ENCODE measurements at places on chromosomes 13 and 19.

GRCh38 chr13:27415116-27415515, 9.3 kb upstream of the GTF3A start:
- DNase-seq: no peak

DNA sequence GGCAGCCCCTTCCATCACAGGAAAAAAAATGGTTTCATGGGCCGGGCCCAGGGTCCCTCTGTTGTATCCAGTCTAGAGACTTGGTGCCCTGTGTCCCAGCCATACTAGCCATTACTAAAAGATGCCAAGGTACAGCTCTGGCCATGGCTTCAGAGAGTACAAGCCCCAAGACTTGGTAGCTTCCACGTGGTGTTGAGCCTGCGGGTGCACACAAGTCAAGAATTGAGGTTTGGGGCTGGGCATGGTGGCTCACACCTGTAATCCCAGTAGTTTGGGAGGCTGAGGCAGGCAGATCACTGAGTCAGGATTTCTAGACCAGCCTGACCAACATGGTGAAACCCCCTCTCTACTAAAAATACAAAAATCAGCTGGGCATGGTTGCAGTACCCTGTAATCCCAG, 214.3 kb downstream of the LIG4 start:
- DNase-seq: no peak

GRCh38 chr19:13244920-13245319, 94.7 kb downstream of the IER2 start:
- DNase-seq: no peak

DNA sequence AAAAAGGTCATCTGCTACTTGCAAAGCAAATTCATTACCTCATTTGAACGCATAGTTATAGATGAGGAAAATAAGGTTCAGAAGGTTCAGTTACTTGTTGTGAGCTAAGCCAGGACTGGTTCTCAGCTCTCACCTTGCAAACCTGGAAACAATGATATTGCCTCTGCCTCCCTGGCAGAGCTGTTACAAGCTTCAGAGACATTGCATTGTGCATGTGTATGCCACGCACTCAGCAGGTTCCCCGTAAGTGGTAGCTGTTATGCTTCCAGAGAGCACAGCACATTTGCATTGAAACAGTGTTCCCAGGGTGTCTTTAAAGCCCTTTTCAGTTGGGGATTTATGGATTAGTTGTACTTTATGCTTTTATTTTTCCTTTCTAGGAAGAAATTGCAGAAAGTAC, 80.6 kb downstream of the DGKH start:
- no peak for DNase-seq

DNA sequence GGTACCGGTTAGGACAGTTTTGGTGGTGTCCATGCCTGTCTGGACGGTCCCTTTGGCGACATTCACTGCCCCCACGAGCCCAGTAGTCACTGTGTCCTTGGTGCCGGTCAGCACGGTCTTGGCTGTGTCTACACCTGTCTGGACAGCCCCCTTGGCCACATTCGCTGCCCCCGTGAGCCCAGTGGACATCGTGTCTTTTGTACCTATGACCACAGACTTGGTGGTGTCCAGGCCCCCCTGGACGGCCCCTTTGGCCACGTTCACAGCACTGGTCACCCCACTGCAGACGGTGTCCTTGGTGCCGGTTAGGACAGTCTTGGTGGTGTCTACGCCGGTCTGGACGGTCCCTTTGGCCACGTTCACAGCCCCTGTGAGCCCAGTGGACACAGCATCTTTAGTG, 6.2 kb downstream of the PLIN4 start:
- no peak for DNase-seq

GRCh38 chr13:108357228-108357627, 87.7 kb downstream of the TNFSF13B start:
- DNase-seq: no peak

DNA sequence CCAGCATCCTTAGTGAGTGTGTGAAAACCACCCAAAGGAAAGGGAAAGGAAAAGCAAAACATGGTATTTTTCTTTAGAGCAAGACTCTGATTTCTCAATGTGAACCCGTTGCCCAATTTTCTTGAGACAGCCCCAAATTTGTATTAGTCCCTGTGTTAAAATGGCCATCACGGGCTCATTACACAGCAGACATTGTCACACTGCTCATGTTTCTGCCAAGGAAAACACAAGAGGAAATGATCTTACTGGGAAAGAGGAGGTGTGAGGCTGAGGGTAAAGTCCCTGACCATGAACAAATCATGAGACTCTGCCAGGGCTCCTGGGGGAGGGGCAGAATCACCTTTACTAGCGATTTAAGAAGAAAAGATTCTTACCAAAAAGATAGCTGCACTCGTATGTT, 54.4 kb downstream of the FAM124A start:
- DNase-seq: no peak
